ENCODE measurements at places on chromosomes 7 and 10.

GRCh38 chr7:1934756-1935155 is 264.7 kb downstream of the ELFN1 start:
- DNase-seq: no peak

DNA sequence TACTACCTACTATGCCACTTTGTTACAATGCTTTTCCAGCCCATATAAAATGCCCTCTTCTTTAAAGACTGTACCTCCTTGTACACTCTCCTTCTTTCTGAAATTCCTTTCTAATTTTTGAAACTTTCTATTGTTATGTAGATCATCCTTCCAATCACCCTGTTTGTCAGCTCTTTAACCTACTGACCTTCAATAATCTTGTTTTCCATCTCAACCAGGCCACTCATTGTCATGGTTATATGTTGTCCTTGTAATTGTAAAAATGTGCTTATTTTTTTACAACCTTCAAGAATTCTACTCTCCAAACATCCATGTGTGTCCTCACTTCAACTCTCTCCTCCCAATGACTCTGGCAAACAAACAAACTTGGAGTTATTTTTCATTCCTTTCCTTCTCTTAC is 1172.6 kb upstream of the CELF2 start:
- DNase-seq: no peak

GRCh38 chr7:135285547-135286233 is 52.1 kb downstream of the STRA8 start:
- DNase-seq: no peak

- DNase-seq: no peak
Observed at GRCh38 chr10:128060341-128061250, 65.6 kb downstream of the MKI67 start.

- no peak for DNase-seq
Observed at GRCh38 chr10:96359616-96360015, 814 bp upstream of the OPALIN start.

DNA sequence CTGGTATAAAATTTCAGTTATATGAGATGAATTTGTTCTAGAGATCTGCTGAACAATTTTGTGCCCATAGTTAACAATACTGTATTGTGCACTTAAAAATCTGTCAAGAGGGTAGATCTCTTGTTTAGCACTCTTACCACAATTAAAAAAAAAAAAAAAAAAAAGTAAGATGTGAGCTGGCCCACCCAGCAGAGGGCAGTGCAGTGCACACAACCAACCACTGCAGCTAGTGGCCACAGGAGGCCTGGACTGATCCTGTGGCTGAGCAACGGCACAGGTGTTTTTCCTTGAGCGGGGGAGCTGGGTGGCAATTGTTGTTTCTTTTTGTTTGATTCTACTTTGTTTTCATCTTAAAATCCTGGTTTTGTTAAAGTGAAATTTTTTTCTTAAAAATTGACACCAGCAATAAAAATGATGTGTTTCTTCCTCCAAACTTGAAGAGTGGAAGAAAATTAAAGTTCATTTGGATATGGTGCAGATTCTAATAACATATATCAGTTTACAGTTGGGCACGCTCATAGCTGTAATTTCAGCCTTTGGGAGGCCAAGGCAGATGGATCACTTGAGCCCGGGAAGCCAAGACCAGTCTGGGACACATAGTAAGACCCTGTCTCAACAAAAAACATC is 171.1 kb upstream of the TBX20 start:
- peak; percentile 44 for DNase-seq

DNA sequence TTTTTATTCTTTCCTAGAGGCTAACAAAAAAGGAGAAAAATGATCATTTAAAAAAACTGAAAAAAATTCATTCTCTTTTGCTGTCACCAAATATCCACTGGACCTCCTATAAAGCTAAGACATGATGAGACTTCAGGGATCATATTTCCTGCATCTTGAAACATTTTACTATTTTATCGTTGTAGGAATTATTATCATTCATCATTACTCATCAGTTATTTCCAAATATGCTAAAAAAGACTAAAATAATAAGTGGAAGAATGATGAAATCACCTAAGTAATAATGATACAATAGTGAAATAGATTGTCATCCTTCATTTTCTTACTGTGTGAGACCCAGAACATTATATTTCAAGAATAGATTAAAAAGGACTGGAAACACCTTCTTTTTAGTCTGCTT is 28.3 kb downstream of the TAF3 start:
- no peak for DNase-seq

DNA sequence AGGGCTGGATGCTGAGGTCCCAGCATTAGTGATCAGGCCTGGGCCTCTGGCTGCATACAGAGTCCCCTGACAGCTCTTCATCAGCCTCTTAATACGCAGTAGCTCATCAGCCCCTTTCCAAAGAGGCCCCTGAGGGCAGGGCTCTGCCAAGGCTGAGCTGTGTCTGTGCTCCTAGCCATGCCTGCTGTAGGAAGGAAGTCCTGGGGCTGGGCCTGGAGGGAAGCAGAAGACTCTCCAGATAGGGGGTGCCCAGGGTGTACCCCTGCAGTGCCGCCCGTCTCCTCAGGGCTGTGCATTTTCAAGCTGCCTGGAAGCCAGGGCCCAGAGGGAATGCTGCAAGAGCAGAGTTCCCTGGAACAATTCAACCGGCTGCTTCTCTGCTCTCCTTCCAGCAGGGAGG is 7.3 kb upstream of the RET start:
- no peak for DNase-seq

DNA sequence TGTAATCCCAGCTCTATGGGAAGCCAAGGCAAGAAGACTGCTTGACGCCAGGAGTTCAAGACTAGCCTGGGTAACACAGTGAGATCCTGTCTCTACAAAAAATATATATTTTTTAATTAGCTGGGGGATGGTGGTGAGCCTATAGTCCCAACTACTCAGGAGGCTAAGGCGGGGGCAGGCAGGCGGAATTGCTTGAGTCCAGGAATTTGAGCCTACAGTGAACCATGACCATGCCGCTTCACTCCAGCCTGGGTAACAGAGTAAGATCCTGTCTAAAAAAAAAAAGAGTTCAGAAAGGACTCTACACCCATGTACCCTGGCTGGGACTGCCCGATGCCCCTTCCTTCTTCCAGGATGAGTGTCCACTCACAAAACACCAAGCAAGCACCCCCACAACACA is 648.7 kb downstream of the PARD3 start:
- DNase-seq: no peak

GRCh38 chr7:44637788-44638594 is 31.6 kb downstream of the OGDH start:
- no peak for DNase-seq

DNA sequence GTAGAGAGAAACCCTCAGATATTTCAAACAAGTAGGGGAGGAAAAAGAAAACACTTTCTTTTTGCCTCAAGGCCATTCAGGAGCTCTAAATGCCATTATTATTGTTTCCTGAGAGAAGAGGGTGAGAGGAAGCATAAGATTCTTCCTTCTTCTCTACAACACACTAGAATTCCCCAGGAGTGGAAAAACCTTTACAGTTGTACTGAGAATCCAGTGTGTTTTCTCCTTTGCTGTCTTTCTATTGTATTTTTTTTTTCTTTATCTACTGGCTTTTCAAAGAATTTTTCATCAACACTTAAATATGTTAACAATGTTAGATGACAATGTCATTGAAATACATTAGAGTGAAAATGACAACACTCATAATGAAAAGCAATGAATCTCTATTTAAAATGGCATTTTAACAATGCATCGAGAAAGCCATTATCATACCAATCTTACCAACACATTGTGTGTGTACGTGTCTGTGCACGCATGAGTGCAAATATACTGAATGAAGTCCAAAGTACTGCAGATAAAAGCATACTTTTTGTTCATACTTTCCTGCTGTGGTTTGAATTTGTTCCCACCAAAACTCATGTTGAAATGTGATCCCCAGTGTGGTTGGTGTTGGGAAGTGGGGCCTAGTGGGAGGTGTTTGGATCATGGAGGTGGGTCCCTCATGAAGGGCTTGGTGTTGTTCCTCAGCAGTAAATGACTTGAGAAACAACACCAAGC is 24.2 kb upstream of the MACC1 start:
- peak; percentile 74 for DNase-seq

GRCh38 chr7:43004082-43004481 is 71.9 kb downstream of the MRPL32 start:
- DNase-seq: no peak

DNA sequence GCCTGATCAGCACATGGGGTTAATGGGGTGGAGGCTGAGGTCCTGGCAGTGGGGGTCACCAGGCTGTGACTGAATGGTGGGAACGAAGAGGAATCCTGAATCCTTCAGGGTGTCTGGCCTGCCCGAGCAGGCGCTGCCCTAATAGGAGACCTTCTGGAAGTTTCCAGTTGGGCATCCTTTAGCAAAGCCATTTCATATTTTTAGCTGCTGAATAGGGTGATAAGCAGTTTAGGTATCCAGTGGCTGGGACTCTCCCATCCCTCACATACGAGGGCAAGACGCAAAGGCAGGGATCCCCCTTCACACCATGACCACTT is 159.3 kb downstream of the SH3PXD2A start:
- no peak for DNase-seq

DNA sequence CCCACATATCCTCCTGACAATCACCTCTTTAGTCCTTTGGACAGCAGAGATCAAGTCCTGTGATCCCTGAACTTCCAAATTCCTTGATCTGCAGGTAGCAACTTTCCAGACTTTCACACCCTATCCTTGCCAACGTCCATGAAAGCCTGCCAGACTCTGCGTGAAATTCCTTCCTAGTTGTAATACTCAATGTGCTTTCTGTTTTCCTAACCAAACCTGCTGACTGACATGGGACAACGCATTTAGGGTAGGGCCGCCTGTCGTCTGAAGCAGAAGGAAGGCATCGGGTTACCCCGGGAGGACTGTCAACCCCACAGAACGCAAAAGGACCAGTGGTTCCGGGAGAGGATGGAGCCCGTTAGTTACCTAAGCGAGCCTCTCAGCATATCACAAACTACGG is 23.9 kb downstream of the ITGA8 start:
- DNase-seq: no peak

GRCh38 chr10:68067029-68067428 is 8.1 kb downstream of the HERC4 start:
- DNase-seq: no peak

DNA sequence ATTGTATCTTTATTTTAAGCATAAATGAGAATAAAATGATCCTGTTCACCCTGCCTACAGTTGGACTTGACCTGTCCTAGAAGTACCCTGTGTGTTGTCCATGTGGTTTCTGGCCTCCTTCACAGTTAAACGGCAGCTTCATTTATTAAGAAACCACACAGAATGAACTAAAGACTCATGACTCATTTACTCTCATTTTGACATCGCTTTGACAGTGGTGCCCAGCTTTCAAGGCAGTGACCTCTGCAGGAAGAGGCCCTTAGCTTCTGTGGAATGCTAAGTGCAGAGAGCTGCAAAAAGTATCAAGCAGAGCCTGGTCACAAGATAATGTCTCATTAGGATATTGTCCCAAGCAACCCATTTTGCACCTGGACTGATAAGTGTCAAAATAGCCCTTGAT is 93.4 kb downstream of the AVL9 start:
- no peak for DNase-seq

GRCh38 chr10:86105640-86106039 is 261.0 kb downstream of the GRID1 start:
- DNase-seq: no peak

GRCh38 chr10:23534326-23534725 is 95.5 kb downstream of the OTUD1 start:
- DNase-seq: no peak

GRCh38 chr7:99375070-99375807 is 709 bp downstream of the ARPC1B start:
- no peak for DNase-seq

DNA sequence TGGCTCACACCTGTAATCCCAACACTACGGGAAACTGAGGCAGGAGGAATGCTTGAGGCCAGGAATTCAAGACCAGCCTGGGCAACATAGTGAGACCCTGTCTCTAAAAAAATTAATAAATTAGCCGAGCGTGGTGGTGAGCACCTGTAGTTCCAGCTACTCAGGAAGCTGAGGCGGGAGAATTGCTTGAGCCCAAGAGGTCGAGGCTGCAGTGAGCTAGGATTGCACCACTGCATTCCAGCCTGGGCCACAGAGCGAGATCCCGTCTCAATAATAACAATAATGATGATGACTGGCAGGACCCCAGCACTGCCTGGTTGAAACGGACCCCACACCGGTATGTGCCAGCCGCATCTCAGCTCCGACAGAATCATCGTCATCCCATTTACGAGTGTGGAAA is 93.0 kb downstream of the ELFN1 start:
- DNase-seq: no peak

- DNase-seq: peak; percentile 38
Observed at GRCh38 chr10:124095096-124095495, 1.7 kb upstream of the CHST15 start.

DNA sequence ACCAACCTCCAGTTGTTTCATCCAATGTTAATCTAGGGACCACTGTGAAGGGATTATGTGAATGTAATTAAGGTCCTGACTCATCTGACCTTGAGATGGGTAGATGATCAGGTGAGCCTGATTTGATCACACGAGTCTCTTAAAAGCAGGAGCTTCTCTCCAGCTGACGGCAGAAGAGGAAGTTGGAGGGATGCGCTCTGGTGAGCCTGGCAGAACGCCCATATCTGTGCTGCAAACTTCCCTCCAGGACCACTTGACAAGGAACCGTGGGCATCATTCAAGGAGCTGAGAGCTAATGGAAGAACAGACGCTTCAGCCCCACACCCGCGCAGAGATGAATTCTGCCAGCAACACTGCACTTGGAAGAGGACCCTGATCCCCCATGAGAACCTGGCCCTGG is 642.4 kb downstream of the TNS3 start:
- no peak for DNase-seq

DNA sequence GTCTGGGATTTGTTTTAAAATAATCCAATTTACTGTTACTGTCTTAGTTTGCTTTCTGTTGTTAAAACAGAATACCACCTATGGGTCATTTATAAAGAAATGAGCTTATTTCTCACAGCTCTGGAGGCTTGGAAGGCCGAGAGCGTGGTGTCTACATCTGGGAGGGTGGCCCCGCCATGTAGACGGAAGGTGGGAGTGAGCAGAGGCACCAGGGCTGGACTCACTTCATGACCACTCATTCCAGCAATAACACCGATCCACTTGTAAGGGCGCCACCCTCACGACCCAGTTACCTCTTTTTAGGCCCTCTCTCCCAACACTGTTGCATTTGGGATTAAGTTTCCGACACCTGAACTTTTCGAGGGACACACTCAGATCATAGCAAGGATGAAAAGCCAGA is 36.2 kb upstream of the CFAP46 start:
- no peak for DNase-seq

DNA sequence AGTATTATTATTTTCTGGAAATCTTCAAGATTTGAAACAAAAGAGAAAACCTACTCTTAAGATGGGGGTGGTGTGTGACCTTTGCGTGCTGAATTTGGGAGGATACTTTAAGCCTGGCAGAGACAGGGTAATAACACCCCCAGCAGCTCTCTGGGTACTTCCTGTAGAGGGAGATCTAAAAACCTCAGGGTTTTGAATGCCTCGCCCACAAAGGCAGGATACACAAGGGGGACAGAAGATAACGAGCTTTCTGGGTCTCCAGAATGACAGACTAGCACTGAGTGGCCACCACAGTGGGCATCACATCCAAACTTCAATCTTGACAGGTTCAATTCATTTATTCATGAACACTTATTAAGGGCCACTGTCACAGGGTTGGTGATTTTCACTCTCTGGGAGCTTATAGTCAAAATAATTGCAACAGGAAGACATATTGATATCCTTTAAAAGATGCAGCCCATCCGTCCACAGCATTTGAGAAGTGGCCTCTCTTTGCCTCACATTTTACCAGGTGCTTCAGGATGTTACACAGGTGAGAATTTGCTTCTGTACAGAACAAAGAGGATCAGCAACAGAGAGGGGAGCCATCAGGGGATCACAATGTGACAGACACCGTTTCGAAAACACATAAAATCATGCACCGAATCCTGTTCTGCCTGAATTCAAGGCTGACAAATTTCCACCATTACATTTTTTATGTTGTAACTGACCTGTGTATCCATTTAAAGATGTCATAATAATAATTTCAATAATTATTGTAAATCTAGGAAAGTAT is 14.3 kb downstream of the CPA1 start:
- DNase-seq: no peak
